ENCODE measurements at places on chromosomes 16 and 17.

GRCh38 chr17:80517641-80518040 is 27.0 kb upstream of the RPTOR start:
- no peak for DNase-seq

GRCh38 chr17:69913216-69913615 is 161.8 kb upstream of the KCNJ16 start:
- no peak for DNase-seq

DNA sequence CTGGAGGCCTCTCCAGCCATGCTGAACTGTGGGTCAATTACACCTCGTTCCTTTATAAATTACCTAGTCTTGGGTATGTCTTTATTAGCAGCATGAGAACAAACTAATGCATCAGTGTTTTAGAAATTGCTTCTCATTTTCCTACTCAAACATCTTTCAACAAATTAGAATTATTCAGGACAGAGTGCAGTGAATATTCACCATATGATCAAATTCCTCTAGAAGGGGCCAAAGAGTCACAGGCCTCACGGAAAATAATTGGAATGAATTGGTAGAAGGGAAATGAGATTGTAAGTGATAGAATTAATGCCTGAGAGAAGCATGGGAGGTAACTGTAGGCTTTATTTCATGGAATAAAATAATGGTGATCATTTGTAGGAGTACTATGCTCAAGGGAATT is 50.5 kb upstream of the CDH11 start:
- no peak for DNase-seq

DNA sequence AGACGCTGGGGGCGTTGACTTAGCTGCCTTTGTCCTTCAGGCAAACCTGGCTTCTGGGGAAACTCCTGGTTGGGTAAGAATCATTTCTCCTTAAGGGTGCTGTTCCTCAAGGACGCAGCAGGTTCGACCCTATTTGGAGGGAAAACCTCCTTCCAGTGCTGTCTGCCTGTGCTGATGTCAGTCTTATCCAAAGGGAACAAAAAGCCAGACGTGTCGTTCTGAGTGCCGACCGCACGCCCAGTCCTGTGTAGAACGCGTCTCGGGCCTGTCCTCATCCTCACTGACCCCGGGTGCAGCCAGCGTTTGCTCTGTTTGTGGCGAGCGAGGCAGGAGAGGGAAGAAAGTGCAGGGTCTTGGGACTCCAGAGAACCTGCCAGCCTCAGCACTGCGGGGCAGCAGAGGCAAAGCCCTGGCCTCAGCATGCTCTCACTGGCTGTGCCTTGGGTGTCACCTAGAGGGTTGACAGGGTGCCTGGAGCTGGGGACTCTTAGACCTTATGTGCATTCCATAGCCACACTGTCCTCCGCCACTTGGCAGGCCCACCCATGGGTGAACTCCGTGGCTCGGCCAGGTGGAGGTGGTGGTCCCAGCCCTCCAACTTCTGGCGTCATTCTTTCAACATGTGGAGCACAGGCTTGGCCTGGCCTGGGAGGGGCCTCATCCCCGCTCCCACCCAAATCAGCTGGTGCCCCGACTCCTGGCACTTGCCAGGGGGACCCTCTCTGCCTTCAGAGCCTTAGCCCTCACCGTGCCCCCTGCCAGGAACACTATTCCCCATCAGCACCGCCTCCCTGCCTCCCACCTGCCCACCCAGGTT is 6.0 kb downstream of the SNN start:
- no peak for DNase-seq

DNA sequence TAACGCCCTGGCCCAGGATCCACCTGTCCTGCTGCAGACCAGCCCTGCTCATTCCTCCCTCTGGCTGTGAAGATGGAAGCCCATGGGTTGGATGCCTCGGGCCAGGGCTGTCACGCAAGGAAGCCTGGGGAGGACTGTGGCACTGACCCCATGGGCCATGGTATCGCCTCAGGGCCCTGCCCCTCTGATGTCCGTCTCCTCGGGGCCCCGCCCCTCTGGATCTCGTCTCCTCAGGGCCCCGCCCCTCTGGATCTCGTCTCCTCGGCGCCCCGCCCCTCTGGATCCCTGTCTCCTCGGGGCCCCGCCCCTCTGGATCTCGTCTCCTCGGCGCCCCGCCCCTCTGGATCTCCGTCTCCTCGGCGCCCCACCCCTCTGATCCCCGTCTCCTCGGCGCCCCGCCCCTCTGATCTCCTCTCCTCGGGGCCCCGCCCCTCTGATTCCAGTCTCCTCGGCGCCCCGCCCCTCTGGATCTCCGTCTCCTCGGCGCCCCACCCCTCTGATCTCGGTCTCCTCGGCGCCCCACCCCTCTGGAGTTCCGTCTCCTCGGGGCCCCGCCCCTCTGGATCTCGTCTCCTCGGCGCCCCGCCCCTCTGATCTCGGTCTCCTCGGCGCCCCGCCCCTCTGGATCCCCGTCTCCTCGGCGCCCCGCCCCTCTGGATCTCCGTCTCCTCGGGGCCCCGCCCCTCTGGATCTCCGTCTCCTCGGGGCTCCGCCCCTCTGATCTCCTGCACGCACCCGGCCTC is 24.0 kb downstream of the METRNL start:
- DNase-seq = peak; percentile 30

GRCh38 chr16:12458591-12459358 is 344.9 kb downstream of the CPPED1 start:
- peak; percentile 34 for DNase-seq

DNA sequence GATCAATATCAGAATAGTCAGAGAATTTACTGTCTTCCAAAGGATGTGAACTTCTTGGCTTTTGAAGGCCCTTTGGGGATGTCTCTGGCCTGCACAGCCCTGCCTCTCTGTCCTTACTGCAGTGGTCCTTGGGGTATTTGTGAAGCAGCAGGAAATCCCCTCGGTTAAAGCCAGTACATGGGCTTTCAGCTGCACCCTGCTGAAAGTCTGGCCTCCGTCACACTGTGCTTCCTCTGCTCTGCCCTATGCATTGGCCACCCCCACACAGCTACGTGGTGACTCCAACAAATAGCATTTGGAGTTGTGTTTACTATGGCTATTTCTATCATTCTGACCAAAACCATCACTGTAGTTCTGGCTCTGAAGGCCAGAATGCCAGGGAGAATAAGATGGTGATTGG is 21.2 kb downstream of the SYCE1L start:
- DNase-seq = no peak

GRCh38 chr16:86882586-86883280 is 304.4 kb downstream of the FOXL1 start:
- no peak for DNase-seq

- DNase-seq = no peak
These were observed 538 bp upstream of the HEATR3 start for GRCh38 chr16:50065241-50065623.

- DNase-seq = no peak
These were observed 352.9 kb downstream of the SNX29 start for GRCh38 chr16:12329246-12329995.

DNA sequence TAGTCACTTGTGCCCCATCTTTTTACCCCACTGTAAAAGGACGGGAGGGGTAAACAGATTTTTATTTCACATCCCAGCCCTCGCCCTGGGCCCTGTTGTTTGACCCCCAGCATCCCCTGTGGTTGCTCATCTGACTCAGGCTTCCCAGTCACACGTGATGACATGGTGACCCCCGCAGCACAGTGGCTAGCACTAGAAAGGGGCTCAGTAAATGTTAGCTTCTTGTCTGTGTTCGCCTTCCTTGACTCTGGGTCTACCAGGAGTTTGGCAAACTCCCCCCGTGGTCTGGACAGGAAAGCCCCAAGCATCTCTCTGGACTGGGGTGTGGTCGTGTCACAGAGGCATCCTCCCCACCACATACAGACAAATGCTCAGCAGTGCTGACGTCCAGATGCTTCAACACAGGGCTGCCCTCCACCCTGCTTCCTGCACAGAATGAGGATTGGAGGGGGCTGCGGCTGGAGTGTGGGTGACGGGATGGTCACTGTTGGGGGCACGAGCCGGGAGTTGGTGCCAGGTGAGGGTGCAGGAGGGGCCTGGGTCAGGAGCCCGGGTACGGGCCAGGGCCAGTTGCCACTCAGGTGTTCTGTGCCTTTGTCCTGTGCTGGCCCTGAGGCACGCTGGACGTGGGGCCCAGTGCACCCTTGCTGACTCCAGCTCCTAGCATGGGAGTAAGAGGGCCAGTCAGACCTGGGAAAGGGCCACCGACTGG is 69.1 kb downstream of the METRNL start:
- DNase-seq = no peak

DNA sequence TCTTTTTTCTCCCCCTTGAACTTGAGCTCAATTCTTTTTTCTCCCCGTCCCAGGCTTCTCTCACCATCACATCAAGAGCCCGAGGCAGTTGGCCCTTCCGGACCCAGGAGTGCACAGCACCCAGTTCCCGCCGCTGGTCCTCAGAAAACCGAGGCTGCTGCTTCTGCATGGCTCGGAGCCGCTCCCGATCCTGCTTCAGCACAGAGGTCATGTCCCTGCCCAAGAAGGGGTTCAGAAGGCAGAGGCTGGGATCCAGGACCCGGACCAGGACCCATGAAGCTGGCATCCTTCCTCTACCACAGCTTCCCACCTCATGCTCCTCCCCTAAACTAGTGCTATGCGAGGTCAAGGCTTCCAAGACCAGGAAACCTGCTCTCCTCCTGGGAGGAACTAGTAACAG is 10.5 kb downstream of the PER1 start:
- DNase-seq = no peak

- no peak for DNase-seq
These were observed 21.9 kb upstream of the NXPH3 start for GRCh38 chr17:49553676-49554335.

- DNase-seq = no peak
These were observed 182.4 kb downstream of the DNAH9 start for GRCh38 chr17:11780621-11781020.

- no peak for DNase-seq
These were observed 846 bp downstream of the CPNE7 start for GRCh38 chr16:89576153-89577054.

GRCh38 chr16:47359478-47359877 is 101.4 kb downstream of the ITFG1 start:
- no peak for DNase-seq

DNA sequence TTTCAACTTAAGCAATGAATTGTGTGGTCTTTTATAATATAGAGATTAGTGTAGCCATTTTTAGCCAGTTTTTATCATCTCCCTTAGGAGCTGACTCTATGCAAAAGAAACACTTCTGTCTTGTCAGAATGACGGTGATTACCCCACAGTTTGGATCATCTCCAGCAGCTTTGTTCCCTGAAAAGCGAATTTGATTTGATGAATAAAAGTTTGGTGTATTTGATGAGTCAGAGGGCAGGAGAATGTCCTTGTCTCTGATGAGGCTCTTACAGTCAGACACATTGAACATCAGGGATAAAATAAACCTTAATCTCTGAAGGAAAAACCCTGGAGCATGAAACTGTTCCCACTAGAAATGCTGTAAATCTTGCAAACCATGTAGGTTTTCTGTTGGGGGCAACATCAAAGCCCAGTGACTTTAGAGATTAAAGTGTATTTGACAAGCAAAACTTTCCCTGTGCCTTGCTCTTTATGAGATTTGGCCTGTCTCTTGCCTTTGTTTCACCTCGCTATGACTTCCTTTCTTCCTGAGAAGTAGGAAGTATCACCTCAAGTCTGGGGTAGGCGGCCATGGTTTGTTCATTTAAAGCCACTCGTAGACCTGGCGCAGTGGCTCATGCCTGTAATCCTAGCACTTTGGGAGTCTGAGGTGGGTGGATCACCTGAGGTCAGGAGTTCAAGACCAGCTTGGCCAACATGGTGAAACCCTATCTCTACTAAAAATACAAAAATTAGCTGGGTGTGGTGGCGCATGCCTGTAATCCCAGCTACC is 209.3 kb downstream of the FTO start:
- DNase-seq = no peak

GRCh38 chr16:55976815-55977214 is 101.6 kb upstream of the CES5A start:
- no peak for DNase-seq

GRCh38 chr17:1625053-1625452 is 3.6 kb downstream of the SLC43A2 start:
- no peak for DNase-seq

- DNase-seq = no peak
These were observed 105.8 kb downstream of the TANC2 start for GRCh38 chr17:63071797-63072196.

DNA sequence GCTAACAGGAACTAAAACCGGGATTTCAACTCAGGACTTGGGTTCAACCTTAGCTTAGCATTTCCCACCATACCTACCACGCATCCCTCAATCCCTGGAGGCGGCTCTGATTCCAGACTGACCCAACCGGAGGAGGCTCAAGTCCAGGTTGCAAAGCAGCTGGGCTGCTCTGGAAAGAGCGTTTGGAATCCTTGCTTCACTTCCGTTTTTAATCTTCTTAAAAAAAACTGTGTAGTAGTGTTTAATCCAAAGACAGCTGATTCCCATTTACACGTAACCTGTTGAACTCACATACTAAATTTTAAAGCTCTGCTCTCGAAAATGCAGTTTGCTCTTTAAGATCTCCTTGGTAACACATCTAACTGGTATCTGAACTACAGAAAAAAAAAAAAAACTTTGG is 50.0 kb downstream of the NXN start:
- DNase-seq = no peak

DNA sequence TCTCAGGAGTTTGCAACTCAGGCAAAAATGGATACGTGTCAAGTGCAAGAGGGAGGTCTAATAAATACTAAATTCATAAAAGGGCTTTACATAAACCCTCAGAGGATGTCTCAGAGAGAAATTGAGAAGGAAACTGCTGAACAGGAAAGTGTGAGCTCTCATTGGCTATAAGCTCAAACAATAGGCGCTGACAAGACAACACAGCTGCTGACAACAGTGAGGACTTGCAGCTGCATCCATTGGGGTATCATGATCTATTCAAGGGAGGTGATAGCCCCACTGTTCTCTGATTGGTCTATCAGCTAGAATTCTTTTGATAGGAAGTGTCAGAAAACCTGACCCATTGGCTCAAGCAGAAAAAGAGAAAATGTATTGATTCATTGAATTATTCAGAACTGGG is 187.2 kb downstream of the CBLN1 start:
- no peak for DNase-seq

DNA sequence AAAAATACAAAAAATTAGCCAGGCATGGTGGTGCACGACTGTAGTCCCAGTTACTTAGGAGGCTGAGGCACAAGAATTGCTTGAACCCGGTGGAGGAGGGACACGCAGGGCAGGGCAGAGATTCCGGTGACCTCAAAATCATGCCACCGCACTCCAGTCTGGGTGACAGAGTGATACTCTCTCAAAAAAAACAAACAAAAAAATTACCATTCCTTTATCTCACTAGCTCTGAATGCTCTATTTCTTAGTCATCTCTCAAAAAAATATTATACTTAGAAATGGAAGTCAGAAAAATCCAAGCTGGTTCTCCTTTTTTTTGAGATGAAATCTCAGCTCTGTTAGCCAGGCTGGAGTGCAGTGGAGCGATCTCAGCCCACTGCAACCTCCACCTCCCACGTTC is 40.8 kb downstream of the SPOP start:
- DNase-seq = no peak

- DNase-seq = no peak
These were observed 536.9 kb upstream of the CDH11 start for GRCh38 chr16:65658787-65659220.

GRCh38 chr17:58631523-58632323 is 60.1 kb downstream of the TEX14 start:
- peak; percentile 90 for DNase-seq

All from stimulated activated CD4-positive, alpha-beta T cell treated with anti-CD3 and anti-CD28 coated beads, Interleukin-12 subunit alpha, Interleukin-12 subunit beta, amount 100 ng/mL, for 4 hours (primary cell).